HepG2 (cell line): ENCODE measurements at places on chromosomes 7 and 10. TPM values are rescaled to one million over a fixed set of nuclear protein-coding genes. Genes with fewer than 3 reads are reported as not detected.

- DNase-seq: no peak
These were observed 14.7 kb downstream of the SLC16A12 start for GRCh38 chr10:89520706-89521105.

GRCh38 chr10:127990846-127991542, 84.1 kb downstream of the PTPRE start:
- no peak for DNase-seq

GRCh38 chr7:47648275-47648925, 66.5 kb upstream of the TNS3 start:
- no peak for DNase-seq

The VSTM4 gene
- not detected in 2 replicates for polyA plus RNA-seq

The FAM13C gene
- polyA plus RNA-seq: 0.04 and 0.26 TPM in 2 replicates

The ELAPOR2 gene
- 7.4 and 7.8 TPM in 2 replicates for polyA plus RNA-seq

DNA sequence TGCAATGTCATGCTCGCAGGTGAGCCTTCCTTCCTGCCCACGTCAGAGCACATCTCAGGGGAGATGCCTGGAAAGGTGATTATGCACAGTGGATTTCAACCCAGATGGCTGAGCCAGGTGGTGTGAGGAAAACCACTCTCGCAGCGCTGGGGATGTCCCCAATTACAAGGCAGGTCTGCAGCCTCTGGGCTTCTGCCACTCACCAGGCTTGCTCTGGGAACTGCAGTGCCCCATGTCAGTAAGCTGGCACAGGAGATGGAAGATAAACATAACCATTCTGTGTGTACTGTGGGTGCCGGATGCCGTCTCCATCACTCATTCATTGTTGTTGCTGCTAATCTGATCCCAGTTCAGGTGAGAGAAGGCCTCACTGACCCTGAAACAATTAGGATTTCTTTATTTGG, 222.9 kb upstream of the PITRM1 start:
- DNase-seq: no peak

GRCh38 chr10:24383681-24384106, 174.8 kb downstream of the KIAA1217 start:
- DNase-seq: peak; percentile 63

DNA sequence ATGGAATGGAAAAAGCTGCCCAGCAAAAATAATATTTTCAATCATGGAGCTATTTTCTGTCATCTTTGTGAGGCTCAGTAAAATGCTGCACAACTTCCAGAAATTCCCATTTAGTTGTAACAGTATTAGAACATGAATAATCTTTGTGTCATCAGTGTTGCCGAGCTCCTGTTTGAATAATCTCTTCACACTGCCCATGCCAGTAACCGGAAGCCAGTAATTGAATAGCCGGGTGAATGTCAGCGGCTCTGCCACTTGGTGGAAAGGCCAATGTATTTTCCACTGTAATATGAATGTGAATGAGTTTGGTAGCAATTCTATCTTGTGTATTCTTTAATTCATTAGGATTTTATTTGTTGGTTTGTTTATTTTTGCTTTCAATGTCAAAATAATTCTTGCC, 172.5 kb upstream of the INSYN2A start:
- DNase-seq: no peak

The ACTA2 gene
- polyA plus RNA-seq: 21.8 and 25.1 TPM in 2 replicates

The DYDC2 gene
- polyA plus RNA-seq: 0.98 and 2.3 TPM in 2 replicates

GRCh38 chr10:127919418-127920271, 12.7 kb downstream of the PTPRE start:
- DNase-seq: no peak

The PPP2R2D gene
- polyA plus RNA-seq: 32.7 TPM in 2 replicates

- DNase-seq: no peak
These were observed 12.5 kb upstream of the DDIT4 start for GRCh38 chr10:72260976-72261783.

The CTBP2 gene
- 0.08 TPM in 1 of 2 replicates, not detected in the other for polyA plus RNA-seq

The TUBB8 gene
- polyA plus RNA-seq: 0.26 and 0.50 TPM in 2 replicates

- DNase-seq: peak; percentile 100
These were observed 17.9 kb upstream of the BAIAP2L1 start for GRCh38 chr7:98418636-98419315.

The MYPN gene
- 0.01 TPM in 1 of 2 replicates, not detected in the other for polyA plus RNA-seq

DNA sequence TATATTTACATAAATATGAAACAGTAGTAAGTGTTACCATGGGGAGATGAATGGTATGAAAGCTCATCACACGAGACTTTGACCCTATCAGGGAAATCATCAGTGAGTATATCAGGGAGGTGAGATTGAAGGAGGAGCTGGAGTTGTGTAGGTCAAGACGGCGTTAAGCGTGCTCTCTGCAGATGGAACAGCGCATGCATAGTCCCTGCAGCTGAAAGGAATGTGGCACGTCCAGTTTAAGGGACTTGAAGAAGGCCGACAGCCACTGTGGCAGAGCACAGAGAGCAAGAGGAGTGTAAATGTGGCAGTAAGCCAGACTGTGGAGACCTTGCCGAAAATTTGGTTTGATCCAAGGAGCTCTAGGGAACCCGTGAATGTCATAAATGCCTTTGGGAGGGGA, 38.9 kb downstream of the POU6F2 start:
- peak; percentile 1 for DNase-seq

- peak; percentile 23 for DNase-seq
These were observed 160.7 kb downstream of the NXPH1 start for GRCh38 chr7:8594115-8594514.

- no peak for DNase-seq
These were observed 229.9 kb downstream of the RPS24 start for GRCh38 chr10:78263521-78263988.

The SLC26A5 gene
- 0.04 and 0.08 TPM in 2 replicates for polyA plus RNA-seq

The PTF1A gene
- polyA plus RNA-seq: not detected in 2 replicates

GRCh38 chr10:36366843-36367242, 724.7 kb upstream of the FZD8 start:
- DNase-seq: no peak

DNA sequence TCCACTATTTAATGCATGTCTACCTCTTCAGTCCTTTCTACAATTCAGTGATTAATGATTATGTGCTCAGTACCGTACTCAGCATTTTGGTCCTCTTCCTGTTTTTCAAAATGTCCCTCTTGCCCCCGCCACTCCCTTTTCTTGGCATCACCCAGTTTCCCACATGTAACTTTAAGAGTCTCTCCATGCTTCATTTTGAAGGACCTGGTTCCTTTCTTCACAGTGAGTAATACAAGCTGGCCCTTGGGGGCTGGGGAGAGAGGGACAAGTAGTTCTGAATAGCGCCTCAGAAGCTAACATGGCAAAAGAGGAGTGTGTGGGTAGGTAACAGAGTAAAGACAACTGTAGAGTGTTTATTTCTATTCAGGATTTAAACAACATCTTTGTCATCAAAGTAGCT, 34.6 kb upstream of the SLIT1 start:
- DNase-seq: no peak

The TFPI2 gene
- 0.10 and 0.16 TPM in 2 replicates for polyA plus RNA-seq

DNA sequence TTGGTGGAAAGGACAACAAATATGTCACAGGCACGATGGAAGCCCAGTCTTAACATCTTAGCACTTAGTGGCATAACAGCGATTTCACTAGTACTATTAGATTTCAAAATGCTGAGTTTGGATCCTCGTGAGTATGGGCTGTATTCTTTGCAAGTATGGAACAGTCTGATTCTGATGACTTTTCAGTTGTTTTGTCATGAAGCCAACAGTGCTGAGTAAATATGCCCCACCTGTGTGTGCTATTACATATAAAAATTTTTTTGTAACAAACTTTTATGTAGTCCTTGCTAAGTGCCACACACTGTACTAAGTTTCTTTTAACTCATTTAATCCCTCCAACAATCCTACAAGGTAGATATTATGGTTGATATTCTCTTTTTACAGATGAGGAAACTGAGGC, 30.8 kb downstream of the MTURN start:
- no peak for DNase-seq

- no peak for DNase-seq
These were observed 104.7 kb upstream of the EEPD1 start for GRCh38 chr7:36048141-36048901.

The TEX36 gene
- polyA plus RNA-seq: not detected in 2 replicates

The ARMC3 gene
- polyA plus RNA-seq: not detected in 2 replicates

The PSMG3 gene
- 29.3 and 29.6 TPM in 2 replicates for polyA plus RNA-seq

DNA sequence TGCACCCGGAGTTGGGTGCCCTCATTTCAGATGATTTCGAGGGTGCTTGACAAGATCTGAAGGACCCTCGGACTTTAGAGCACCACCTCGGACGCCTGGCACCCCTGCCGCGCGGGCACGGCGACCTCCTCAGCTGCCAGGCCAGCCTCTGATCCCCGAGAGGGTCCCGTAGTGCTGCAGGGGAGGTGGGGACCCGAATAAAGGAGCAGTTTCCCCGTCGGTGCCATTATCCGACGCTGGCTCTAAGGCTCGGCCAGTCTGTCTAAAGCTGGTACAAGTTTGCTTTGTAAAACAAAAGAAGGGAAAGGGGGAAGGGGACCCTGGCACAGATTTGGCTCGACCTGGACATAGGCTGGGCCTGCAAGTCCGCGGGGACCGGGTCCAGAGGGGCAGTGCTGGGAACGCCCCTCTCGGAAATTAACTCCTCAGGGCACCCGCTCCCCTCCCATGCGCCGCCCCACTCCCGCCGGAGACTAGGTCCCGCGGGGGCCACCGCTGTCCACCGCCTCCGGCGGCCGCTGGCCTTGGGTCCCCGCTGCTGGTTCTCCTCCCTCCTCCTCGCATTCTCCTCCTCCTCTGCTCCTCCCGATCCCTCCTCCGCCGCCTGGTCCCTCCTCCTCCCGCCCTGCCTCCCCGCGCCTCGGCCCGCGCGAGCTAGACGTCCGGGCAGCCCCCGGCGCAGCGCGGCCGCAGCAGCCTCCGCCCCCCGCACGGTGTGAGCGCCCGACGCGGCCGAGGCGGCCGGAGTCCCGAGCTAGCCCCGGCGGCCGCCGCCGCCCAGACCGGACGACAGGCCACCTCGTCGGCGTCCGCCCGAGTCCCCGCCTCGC, at the start of gene EGFR:
Gene EGFR (plus strand): TSS at position 657 of the 830 bp plus-strand sequence. CDS start 261 bp downstream, outside the sequence.
- DNase-seq: no peak

DNA sequence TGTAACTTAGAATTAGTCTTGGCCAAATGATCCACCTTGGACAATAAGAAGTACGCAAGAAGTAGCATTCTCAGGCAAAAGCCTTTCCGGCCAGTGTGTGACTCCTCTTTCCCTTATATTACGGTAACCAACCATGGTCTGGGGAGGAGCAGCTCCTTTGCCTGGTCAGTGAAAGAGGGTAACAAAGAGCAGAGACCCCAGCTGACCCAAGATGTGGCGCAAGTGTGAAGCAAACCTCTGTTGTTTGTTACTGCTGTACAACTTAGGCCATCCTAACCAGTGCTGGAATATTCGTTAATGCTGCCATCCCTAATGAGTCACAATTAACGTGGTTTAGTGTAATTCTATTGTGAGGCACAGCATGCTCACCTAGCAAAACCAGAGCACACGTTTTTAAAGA, 44.0 kb downstream of the HIPK2 start:
- DNase-seq: no peak

DNA sequence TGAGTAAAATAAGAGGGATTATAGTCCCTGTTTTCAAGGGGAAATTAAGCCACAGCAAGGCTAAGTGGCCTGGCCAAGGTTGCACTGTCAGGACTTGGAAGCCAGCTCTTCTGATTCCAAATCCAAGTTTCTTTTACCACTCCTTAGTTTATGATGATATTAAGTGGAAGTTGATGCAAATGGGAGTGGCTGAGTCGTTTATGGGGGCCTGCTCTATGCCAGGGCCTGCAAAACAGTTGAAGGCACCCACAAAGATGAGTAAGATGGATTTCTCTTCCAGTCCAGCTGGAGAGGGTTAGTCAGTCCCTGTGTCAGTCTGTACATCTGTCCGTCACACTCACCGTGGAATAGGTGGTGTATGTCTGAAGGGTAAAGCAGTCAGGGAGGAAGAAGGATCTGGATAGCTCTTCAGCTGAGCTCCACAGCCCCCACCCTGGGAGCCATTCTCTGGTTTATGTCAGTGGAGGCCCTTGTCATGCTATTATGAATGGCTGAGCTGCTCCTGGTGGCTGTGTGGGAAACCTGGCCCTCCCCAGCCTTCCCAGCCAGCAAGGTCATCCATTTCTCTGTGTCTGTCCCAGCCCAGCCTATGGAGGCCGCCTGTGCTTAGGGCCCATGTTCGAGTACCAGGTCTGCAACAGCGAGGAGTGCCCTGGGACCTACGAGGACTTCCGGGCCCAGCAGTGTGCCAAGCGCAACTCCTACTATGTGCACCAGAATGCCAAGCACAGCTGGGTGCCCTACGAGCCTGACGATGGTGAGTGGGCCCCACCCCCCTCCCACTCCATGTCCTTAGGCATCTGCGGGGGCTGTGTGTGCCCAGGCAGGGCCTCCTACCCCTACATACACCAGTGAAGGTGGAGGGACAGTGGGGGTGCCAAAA, 44.5 kb downstream of the TBATA start:
- no peak for DNase-seq

DNA sequence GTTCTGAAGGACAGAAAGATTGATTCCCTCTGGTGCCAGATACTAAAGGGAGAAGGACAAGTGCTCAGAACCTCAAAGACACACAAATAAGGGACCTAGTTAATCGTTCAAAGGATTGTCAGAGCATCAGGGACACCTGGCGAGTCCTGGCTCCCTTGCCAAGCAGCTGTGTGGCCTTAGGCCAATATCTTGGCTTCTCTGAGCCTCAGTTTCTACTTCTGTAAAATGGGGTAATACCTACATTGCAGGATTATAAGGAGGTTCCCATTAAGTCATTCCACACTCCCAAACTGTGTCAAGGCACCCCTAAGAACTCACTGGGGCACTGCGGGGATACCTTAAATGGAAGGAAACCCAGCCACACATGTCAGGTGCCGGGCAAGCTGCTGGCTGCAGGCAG, 29.4 kb downstream of the DRGX start:
- no peak for DNase-seq

GRCh38 chr10:120541984-120542383, 85.0 kb downstream of the PLPP4 start:
- DNase-seq: no peak

- DNase-seq: no peak
These were observed 281.9 kb downstream of the EXOC4 start for GRCh38 chr7:133534816-133535215.

The DGKB gene
- not detected in 2 replicates for polyA plus RNA-seq

- no peak for DNase-seq
These were observed at the start of gene ZNF716 for GRCh38 chr7:57449904-57450303. Gene ZNF716, plus strand, starts transcription at chr7:57450177. Its CDS starts 112 bp downstream, at chr7:57450289.
